ENCODE measurements at places on chromosomes 13 and 19.

- DNase-seq: no peak
Observed at GRCh38 chr19:43310221-43310620, 40.9 kb upstream of the PSG9 start.

DNA sequence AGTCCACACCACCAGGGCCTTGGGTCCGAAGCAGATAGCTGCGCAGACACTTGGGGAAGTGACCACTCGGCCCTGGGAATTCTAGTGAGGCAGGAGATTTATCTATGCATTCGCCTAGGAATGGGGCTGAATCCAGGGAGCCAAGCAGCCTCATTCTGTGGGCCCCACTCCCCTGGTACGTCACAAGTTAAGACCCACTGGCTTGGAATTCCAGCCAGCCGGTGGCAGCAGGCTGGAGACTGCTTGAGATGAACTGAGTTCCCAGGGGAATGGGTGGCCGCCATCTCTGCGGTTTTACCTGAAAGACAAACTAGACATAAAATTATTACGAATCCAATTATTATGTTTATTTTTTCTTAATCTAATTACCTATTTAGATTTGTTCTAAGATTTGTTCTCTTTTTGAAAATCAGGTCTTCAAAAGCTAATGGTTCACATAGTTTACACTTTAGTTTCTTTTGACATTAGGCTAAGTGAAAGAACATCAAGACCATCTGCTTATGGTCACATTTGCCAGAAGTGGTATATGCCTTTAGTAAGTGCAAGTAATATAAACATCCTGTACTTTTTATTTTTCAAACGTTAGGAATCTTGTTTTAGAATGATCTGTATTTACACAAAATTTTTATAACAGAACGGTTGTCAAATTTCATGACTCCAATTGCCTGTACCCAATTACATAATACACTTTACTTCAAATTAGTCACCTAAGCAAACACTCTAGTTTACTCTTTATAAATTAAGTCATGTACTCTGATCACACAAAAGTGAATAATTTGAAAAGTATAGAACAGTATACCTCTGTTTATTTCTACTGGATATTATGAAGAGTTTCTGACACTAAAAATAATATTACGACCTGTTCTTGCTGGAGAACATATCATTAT is 74.4 kb downstream of the SLITRK6 start:
- DNase-seq: no peak

- no peak for DNase-seq
Observed at GRCh38 chr19:32287811-32288227, 57.6 kb upstream of the ZNF507 start.

DNA sequence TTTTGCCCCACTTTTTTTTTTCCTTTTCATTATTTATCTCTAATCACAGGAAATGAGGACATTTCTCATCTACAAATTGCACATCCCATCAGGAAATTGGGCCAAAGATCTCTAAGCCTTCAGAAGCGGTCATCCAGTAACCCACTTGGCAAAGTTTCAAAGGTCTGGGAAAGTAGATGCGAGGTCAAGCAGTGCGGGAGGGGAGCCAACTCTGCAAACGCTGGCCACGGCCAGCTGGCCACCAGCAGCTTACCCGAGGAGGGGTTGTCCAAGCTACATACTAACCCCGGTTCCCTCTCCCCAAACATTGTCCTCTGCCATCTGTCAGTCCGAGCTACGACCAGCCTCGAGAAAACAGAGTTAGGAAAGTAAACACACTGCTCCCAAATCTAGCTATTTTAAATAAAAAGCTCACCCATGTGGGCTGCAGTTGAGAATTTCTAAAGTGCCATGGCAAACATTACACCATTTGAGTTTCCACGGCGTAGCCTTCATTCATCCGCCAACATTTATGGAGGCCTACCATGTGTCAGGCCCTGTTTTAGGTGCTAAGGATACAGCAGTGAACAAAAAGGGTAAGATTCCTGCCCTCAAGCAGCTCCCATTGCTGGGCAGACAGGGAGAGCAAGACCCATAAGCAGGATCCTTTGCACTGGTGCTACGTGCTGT is 11.5 kb downstream of the FFAR2 start:
- no peak for DNase-seq

- DNase-seq: no peak
Observed at GRCh38 chr13:102769679-102770078, 3.9 kb downstream of the TEX30 start.
